ENCODE measurements at places on chromosomes 1 and 21.

- no peak for DNase-seq
These were observed 50.4 kb downstream of the TEX35 start for GRCh38 chr1:178563099-178563820.

DNA sequence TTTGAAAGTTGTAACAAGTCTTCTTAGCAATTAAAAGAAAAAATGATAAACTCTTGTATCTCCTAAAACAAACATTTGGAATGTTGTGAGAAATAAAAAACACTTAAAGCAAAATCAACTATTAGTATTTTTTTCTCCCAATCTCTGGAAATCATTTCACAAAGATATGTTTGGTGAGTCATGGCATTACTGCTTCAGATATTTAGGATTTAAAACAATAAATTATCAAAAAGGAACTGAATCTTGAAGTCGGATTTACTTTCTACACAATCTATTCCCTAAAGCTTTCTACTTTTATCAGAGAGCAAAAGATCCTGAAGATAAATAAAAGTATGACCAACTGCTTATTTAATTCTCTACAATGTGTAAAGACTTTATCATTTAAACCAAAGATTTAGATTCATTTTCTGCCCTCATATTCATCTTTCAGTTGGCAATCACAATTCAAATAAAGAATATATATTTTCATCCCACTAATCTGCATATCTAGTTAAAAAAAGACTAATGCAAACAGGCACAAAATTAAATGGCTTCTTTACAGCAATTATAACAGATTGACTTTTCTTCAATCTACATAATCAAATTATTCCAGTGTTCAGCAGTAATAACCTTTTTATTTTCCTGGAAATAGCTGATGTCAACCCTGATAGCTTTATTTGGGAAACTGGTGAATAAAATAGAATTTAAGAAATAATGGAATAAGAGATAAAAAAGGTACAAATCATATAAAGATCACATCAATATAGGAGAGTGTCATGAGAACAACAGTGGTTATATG is 230.0 kb downstream of the COP1 start:
- DNase-seq, result peak; percentile 3

DNA sequence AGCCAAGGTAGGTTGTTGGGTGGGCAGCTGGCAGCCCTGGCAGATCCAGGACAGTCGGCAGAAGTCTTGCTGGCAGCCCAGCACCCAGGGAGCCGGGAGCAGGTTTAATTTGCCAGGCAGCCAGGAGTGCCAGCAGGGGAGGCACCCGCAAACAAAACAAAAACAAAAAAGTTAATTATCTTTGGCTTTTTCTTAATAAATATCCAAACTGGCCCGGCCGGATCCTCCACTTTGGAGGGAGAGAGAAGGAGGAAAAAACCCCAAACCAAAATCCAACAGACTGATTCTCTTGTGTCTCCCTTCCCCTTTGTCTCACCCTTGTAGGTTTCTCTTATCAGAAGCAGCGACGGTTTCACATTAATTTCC is 97.0 kb downstream of the CASZ1 start:
- DNase-seq, result no peak

- no peak for DNase-seq
These were observed 1.2 kb upstream of the ADPRS start for GRCh38 chr1:36087233-36088123.

- DNase-seq, result no peak
These were observed 221.2 kb downstream of the KCNH1 start for GRCh38 chr1:210912752-210913151.

DNA sequence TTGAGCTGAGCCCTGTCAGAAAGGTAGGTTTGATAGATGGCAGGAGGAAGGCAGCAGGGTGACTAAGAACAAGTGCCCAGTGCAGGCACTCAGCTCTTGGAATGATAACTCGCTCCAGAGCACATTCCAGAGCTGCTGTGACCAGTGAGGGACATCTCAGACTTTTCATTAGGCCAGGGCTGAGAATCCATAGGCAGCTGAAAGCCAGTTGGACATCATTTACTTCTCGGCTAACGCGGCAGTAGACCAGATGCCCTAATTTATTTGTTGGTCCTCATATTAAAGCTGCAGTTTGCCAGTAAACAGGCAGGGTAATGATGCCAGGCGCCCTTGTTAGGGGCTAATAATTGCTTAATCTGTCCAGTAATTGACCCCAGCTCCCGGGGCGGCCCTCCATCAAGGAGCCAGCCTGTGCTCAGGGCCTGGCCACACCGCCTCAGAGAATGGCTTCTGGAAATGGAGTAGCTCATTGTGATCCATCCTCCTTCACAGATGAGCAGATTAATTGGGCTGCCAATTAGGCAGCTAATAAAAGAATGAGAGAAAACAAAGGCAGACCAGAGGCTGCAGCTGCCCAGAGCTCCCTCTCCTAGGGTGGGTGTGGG is 122.0 kb downstream of the BEND5 start:
- no peak for DNase-seq

Measured in fibroblast of skin of left quadriceps (primary cell).